CD8-positive, alpha-beta memory T cell (primary cell): ENCODE measurements at places on chromosomes 6 and 20. TPM values are rescaled to one million over a fixed set of nuclear protein-coding genes. Genes with fewer than 3 reads are reported as not detected.

GRCh38 chr6:119170103-119170446 lies 91.6 kb upstream of the FAM184A start:
- H3K27me3 ChIP-seq = no peaks in the 10 kb centered on the region
- DNase-seq = no peak
- no peaks in the 10 kb centered on the region for H3K4me1 ChIP-seq
- no peak overlapping the region for H3K4me3 ChIP-seq

GRCh38 chr20:5626603-5627002 lies 123.6 kb upstream of the SHLD1 start:
- no peak overlapping the region for H3K4me3 ChIP-seq
- H3K4me1 ChIP-seq = no peaks in the 10 kb centered on the region
- no peak overlapping the region for H3K27ac ChIP-seq
- H3K27me3 ChIP-seq = no peaks in the 10 kb centered on the region
- no peaks in the 10 kb centered on the region for H3K36me3 ChIP-seq

Gene SAMHD1
- total RNA-seq = 53.6 TPM

Gene GPRC6A
- total RNA-seq = not detected

DNA sequence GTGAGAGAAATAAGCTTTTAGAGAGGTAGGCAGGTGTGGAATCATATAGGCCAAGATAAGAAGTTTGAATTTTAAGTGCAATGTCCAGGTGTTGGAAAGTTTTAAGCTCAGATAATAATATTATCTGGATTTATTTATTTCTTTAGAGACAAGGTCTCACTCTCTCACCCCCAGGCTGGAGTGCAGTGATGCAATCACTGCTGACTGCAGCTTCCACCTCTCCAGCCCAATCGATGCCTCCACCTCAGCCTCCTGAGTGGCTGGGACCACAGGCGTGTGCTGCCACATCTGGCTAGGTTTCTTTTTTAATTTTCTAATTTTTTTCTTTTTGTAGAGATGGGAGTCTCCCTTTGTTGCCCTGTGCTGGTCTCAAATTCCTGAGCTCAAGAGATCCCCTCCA lies 5.5 kb upstream of the MAS1L start:
- H3K36me3 ChIP-seq = no peaks in the 10 kb centered on the region
- no peaks in the 10 kb centered on the region for H3K27me3 ChIP-seq
- DNase-seq = no peak
- H3K4me1 ChIP-seq = no peaks in the 10 kb centered on the region
- no peak overlapping the region for H3K4me3 ChIP-seq

DNA sequence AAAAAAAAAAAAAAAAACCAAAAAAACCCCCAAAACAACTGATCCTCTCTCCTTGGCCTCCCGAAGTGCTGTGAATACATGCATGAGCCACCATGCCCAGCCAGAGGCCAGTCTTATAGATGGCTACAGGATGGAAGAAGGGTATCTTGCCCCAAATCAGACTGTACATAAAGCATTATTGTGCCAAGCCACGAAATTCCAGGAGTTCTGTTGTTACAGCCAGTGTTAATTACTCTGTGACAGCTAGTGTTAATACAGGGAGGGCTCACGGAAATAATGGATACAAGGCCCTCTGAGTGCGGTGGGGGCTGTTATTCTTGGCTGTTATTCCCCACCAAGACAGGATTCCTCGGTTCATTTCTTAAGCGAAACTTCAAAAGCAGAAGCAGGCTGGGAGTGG lies 1.4 kb upstream of the CLPSL2 start:
- H3K36me3 ChIP-seq = no peaks in the 10 kb centered on the region
- no peak overlapping the region for H3K27ac ChIP-seq
- DNase-seq = no peak
- no peak overlapping the region for H3K4me3 ChIP-seq

Gene PNISR
- total RNA-seq = 104 TPM

DNA sequence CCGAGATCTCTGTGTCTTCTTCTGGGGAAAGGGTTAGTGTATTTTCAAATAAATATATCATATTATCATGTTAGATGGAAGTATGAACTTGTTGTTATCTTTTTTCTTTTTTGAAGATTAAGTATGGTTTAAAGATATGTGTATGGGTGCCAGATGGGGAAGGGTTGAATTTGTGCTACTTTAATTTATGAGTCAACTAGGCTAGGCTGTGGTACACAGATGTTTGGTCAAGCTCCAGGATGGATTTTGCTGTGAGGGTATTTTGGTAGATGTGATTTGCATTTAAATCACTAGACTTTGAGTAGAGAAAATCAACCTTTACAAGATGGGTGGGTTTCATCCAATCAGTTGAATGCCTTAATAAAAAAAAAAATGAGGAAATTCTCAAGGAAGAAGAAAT lies 886.6 kb upstream of the ADGRB3 start:
- H3K27me3 ChIP-seq = no peaks in the 10 kb centered on the region
- H3K36me3 ChIP-seq = no peaks in the 10 kb centered on the region
- H3K4me3 ChIP-seq = no peak overlapping the region
- no peak for DNase-seq
- H3K4me1 ChIP-seq = no peaks in the 10 kb centered on the region

Gene PI16
- 0.37 TPM for total RNA-seq

Gene NFYA
- total RNA-seq = 34.9 TPM

DNA sequence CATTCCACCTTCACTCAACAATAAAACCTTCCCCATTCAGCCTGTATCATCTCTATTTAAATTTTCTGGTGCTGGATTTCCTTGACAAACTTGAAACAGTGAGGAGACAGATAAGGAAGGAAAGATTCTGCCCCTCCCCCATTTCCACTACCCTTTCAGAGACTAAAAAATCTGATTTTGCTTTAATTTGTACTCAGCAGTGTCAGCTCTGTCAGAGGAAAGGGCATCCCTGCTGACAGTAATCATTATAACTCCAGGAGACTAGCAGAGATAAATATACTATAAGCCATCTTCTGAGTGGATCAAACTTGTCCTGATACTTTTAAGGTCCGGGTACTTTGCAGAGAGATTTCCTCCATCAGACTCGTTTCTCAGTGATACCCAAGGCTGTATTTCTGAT lies 155.6 kb downstream of the SAMD5 start:
- no peak overlapping the region for H3K4me3 ChIP-seq
- DNase-seq = no peak
- no peak overlapping the region for H3K27ac ChIP-seq
- H3K4me1 ChIP-seq = no peaks in the 10 kb centered on the region

- no peaks in the 10 kb centered on the region for H3K36me3 ChIP-seq
- DNase-seq = peak; percentile 76
- H3K27me3 ChIP-seq = no peaks in the 10 kb centered on the region
Measured at GRCh38 chr6:36120539-36120938, 9.8 kb upstream of the MAPK13 start.

Gene KLC4
- total RNA-seq = 12.3 TPM

DNA sequence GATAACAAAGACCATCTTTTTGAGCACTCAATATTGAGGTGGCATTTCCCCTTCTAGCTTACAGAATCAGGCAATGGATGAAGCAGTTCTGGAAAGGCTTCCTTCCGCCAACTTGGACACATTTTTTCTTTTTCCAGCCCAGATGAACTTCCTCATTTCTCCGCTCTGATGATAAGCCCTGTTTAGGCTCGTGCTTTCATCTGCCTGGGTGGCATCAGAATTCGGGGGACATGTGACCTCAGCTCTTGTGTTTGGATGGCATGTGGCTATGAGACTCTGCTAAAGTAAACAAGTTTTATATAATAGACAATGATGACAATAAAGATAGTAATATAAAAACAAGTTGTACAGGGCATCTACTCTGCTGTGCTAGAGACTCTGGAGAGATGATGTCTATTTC lies 796.7 kb downstream of the DHX35 start:
- no peak for DNase-seq
- H3K4me3 ChIP-seq = no peak overlapping the region

DNA sequence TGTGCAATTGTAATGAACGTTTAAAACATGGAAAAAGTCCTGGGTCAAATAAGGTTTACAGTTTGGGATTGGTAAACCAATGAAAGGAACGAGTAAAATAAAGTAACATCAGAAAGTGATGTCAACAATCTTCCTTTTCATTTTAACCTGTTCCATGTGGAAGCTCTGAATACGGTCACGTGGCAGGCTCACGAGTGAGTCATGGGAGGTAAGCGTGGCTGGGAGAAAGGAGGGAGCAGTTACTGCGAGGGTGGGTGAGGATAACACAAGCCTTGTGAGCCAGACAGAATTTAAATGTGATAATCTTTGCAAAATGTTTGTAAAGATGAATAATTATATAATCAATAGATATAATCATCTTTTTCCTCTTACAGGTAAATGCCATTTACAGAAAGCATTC lies 171.3 kb upstream of the HDAC2 start:
- no peak overlapping the region for H3K4me3 ChIP-seq
- H3K4me1 ChIP-seq = no peaks in the 10 kb centered on the region
- H3K27ac ChIP-seq = no peak overlapping the region
- no peaks in the 10 kb centered on the region for H3K36me3 ChIP-seq
- DNase-seq = no peak

Gene AGER
- total RNA-seq = 12.5 TPM

DNA sequence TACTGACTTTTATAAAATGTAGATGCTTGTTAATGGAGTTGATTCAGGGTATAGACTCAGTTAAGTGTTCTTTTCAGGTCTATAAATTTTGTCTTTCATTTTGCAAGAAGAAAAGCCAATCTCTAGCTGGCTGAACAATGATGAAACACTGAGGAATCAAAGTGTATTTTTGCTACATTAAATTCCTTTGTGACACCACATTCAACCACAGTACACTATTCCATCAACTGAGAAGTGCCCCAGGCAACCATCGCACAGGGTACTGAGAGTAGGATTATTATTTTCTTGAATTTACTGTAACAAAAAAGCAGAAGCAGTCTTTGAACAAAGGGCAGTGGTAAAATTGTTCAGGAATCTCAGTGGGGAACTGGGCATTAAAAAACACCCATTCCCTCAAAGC lies 83.6 kb downstream of the PREP start:
- no peak for DNase-seq
- H3K4me3 ChIP-seq = no peak overlapping the region
- H3K27me3 ChIP-seq = no peaks in the 10 kb centered on the region
- peaks cover 17% of the 10 kb centered on the region for H3K36me3 ChIP-seq

GRCh38 chr6:125962900-125963497 lies 6.4 kb downstream of the HINT3 start:
- DNase-seq = no peak
- no peaks in the 10 kb centered on the region for H3K27me3 ChIP-seq
- H3K27ac ChIP-seq = no peak overlapping the region
- H3K4me3 ChIP-seq = no peak overlapping the region
- peaks cover 17% of the 10 kb centered on the region for H3K4me1 ChIP-seq
- H3K36me3 ChIP-seq = peaks cover 6% of the 10 kb centered on the region

GRCh38 chr20:57934007-57934805 lies 224.4 kb upstream of the PMEPA1 start:
- H3K4me1 ChIP-seq = no peaks in the 10 kb centered on the region
- H3K4me3 ChIP-seq = no peak overlapping the region
- H3K27me3 ChIP-seq = no peaks in the 10 kb centered on the region
- DNase-seq = no peak

Gene TRIM15
- total RNA-seq = not detected

DNA sequence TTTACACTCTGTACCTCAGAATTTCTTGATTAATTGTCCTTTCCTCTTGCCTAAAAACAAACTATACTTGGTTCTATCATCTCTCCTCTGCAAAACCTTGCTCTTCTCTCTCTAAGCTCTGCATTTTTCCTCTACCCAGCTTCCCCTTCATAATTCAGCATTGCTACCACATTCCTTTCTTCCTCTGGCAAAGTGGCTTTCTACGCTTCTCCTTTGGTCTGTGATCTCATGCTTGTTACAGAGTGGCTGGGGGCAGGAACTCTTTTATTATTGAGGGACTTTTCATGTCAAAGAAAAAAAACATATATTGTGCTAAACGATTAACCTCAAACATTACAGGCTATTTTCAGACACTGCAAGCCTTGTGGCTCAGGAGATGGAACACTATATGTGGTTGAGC lies 333.3 kb upstream of the KCNQ5 start:
- H3K4me3 ChIP-seq = no peak overlapping the region
- DNase-seq = no peak
- no peaks in the 10 kb centered on the region for H3K27me3 ChIP-seq
- H3K36me3 ChIP-seq = no peaks in the 10 kb centered on the region
- no peak overlapping the region for H3K27ac ChIP-seq

Gene EFCAB8
- total RNA-seq = 0.35 TPM

DNA sequence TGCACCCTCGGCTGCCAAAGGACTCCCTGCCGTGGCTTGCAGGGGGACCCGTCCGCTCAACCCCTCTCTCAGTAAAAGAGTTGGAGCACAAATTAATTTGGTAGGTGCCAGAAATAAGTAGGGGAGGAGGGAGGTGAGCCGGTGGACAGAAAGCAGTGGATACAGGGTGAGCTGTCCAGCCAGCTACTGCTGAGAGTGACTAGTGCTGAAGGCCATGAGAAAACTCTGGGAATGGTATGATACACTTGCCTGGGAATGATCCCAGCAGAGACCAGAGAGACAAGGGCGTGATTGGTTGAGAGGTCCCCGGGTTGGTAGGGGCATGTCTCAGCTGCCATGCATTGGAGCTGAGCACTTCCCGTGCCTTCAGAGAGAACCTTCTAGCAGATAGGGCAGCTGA lies 15.7 kb downstream of the FOXQ1 start:
- H3K27ac ChIP-seq = no peak overlapping the region
- no peak overlapping the region for H3K4me3 ChIP-seq
- no peaks in the 10 kb centered on the region for H3K27me3 ChIP-seq
- H3K36me3 ChIP-seq = no peaks in the 10 kb centered on the region
- H3K4me1 ChIP-seq = no peaks in the 10 kb centered on the region
- no peak for DNase-seq

DNA sequence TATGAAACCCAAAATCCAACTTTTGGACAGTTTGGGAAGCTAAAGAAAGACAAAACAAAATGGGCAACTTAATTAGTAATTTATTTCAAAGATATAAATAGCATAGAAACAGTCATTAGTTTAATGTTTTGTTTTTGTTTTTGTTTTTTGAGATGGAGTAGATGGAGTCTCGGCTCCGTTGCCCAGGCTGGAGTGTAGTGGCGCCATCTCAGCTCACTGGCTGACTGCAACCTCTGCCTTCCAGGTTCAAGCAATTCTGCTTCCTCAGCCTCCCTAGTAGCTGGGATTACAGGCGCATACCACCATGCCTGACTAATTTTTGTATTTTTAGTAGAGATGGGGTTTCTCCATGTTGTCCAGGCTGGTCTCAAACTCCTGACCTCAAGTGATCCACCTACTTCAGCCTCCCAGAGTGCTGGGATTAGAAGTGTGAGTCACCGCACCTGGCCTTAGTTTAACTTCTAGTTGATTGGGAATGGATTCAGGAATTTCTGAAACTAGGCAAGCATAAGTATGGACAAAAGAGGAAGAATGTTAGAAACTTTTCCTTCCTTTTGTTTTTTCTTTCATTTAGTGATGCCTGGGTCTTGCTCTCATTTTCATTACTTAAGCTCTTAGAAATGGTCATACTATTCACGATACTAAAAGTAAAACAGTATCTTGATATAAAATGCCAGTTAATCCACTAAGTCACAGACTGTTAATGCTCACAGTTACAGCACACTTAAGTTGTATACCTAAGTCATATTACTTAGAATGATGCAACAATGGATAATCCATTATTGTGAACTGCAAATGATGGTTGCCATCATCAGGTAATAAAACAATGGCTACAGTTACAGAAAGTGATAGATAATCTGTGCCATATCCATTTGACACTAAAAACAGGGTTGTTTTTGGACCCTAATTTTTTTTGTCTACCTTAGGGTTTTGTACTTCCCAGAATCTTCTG lies 8.2 kb downstream of the SENP6 start:
- H3K27me3 ChIP-seq = no peaks in the 10 kb centered on the region
- DNase-seq = no peak
- no peaks in the 10 kb centered on the region for H3K36me3 ChIP-seq
- H3K4me3 ChIP-seq = no peak overlapping the region

Gene PRIM2
- 34.8 TPM for total RNA-seq

Gene E2F1
- total RNA-seq = 68.8 TPM
